NB4 (cell line): ENCODE measurements at places on chromosomes 4 and X.

DNA sequence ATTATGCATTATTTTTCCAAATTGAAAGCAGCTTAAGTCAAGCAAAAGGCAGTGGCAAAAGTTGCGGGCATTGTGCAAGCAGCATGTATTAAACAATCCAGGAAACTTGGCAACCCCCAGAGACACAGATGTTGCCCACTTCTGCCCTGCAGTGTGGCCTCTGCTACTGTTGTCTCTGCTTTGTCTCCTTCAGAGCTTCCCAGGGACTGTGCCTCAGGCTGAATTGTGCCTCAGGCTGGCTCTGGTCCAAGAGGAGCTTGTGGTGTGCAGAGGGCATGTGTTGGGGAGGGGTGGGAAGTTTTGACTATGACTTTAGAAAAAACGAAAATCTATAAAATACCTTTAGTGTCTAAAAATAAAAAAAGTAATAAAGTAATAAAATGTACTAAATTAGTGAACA, 201.4 kb downstream of the CCSER1 start:
- DNase-seq, result peak; percentile 89

- DNase-seq, result no peak
Measured at GRCh38 chr4:102543030-102543928, 42.1 kb downstream of the NFKB1 start.

- DNase-seq, result no peak
Measured at GRCh38 chr4:113561758-113562157, 199.8 kb downstream of the CAMK2D start.

DNA sequence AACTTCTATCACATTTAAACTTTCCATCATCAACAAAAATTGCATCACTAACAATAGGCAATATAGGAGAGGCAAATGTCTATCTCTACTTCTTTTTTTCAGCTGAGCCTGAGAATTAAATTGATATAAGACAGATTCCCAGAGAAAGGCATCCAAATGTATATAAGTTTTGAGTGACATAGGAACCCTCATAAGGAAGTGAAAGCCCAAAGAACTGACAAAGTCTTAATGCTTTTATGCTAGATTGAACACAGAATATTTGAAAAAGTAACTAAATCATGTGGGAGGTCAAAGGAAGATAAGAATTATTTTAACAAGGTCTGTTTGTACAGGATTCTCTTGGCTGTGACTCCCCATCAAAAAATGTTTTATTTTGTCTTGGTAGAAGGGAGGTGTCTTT, 714.9 kb downstream of the GRXCR1 start:
- DNase-seq, result no peak

DNA sequence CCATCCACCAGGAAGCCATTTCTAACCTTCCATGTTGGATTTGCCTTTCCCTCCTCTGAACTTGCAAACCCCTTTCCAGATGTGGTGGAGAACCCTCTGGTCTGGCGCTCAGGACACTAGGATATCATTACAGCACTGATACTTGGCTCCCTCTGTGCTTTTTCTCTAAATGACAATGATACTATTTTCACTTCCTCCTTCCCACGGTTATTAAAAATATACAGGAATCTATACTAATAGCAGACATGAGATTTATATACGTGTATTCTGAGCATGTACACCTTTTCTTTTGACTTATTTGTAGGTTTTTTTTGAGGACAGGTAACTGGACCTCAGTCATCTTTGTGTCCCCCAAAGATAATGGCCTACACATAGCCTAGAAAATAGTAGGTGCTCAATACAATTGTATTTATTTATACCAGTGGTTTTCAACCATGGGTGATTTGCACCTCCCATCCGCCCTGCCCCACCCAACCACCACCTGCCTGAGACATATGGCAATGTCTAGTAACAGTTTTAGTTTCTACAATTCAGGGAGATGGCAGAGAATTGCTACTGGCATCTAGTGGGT, 60.4 kb upstream of the PLAC8 start:
- DNase-seq, result no peak

GRCh38 chr4:82678051-82678450, 116.3 kb upstream of the TMEM150C start:
- no peak for DNase-seq

GRCh38 chr4:995311-996026, 2.3 kb upstream of the SLC26A1 start:
- no peak for DNase-seq

GRCh38 chr4:68218044-68218443, 27.4 kb downstream of the TMPRSS11B start:
- DNase-seq, result no peak

GRCh38 chr4:5783486-5783885, 72.5 kb downstream of the EVC start:
- no peak for DNase-seq
